ENCODE measurements at places on chromosomes 6 and 20.

DNA sequence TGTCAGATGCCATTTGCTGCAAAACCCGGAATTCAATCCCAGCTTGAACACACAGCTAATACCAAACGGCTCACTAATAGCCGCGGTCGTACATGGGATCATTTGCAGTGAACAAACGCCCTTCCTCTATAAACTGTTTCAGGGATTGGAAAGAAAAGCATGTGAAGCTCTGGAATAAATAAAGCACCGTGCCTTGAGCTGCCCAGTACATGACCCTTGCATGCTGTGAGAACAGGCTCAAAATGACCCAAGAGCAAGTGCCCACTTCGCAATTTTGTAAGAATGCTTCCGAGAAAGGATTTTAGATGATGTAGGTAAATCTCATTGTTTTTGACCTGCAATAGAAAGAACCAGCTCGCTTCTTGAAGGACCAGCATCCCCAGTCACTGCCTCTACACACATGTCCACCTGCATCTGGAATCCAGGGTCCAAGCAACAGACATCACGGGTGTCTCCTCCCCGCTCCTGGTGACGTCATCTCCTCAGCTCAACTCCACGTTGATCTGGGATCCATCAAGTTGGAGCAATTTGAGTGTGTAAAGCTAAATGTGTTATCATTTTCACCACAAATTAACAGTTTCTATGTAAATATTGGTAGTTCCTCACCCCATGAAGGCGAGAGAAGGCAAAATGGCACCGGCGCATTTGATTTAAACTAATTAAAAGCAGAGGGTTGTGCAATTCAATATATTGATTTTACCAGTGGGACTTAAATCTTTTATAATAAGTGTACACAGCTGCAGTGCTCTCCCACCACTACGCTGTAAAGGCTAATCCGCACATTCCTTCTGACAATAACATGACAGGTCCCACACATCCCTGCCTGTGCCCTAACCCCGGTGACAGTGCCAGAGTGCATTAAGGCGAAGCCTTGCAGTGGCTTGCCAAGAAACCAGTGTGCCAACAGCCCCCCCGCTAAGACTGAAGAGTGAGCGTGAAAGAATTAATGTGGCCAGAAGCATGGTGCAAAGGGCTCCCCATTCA lies 6.2 kb downstream of the BMP7 start:
- DNase-seq = no peak

DNA sequence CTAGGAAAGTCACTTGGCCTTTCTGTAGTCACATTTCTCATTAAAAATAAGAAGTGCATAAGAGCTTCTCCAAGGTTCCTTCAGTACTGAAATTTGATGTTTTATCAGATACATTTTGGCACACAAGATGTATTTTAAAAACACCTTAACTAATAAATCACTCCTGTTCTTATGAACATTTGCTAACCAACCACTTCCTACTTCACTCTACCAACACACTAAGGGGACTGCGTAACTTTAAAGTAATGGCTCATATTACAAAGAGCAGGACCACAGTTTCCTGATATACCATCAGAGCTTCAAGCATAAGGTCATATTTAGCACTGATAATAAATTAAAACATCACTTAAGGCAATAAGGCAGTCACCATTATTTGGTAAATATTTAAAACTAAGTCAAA lies 104.4 kb downstream of the RALGAPA2 start:
- DNase-seq = no peak

DNA sequence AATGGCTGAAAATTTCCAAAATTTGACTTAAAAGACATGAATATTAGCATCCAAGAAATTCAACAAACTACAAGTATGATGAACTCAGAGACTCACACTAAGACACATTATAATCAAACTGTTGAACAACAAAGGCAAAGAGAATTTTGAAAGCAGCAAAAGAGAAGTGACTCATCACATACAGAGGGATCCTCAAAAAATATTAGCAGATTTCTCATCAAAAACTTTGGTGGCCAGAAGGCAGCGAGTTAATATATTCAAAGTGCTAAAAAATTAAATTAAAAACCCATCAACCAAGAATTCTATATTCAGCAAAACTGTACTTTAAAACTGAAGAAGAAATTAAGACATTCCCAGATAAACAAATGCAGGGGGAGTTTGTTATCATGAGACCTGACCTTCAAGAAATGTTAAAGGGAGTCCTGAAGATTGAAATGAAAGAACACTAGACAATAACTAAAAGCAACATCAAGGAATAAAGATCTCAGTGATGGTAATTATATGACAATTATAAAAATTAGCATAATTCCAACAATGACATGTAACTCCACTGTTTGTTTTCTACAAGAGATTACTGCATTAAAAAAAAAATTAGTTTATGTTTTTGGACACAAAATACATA lies 150.0 kb downstream of the RNASET2 start:
- DNase-seq = no peak

DNA sequence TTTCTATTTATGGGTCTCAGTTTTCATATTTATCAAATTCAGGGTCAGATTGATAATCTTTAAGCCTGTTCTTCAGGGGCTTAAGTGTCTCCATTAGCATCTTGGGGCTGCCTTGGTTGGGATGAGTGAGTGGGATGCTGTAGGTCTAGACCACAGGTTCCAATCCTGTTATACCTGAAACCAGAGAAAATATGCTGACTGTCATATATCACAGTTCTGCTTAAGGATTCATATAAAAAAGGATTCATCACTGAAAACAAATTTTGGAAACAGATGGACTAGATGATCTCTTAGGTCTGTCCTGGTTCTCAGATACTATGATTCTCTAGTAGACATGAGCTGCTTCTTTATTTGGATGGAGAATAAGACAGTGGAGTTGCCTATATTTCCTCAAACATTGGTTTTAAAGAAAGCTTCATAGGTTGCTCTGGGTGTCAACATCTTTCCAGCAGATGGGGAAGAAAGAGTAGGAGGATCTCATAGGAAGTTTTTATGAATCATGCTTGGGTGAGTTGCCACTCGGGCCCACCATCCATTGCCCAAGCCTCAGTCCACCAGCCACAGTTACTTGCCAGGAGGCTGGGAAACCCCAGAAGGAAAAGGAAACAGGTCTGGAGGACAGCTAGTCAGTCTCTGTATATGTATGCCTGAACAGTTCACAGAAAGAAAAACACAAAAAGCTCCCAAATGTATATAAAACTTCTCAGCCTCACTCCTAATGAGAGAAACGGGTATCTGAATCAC lies 42.9 kb upstream of the MAP7 start:
- DNase-seq = no peak

DNA sequence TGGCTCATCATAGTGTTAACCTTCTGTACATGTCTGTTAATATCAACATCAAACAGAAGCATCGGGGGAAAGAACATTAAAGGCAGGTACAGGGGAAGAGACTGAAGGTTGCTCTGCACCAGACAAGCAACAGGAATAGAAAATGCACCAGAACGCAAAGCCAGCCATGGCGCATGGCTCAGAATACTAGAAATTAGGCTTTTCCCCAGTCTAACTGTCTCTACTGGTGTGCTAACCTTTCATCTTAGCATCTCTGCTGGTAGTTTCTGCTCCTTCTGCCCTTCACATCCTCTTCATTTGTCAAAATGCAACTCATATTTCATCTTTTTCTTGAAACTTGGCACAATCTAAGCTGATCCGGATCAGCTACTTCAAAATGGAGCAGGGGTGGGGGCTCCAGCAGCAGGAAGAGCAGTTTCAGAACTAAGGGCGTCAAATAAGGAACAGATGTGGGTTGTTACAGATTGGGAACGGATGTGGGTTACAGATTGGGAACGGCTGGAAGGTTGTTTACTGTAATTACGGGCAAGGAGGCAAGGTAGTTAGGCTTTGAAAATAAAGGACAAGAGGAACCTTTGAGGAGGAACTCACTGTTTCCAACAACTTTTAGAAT lies 13.1 kb upstream of the RNASET2 start:
- no peak for DNase-seq

DNA sequence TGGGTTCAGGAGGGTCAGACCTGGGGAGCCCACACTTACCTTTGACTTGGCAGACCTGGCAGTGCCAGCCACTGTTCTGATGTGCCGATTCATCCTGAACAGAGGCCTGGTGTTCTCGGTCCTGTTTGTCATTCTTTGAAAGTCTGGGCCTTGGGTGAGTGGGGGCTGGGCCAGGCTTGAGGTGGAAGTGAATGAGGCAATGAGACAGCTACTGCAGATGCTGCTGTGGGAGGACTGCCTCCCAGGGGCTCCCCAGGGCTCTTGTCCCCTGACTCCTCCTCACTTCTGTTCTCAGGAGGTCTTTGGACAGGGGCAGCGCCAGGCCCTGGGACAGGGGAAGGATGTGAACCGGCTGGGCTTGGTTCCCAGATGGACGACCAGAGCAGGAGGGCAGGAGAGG lies 5.6 kb upstream of the TREML4 start:
- no peak for DNase-seq

GRCh38 chr6:153140299-153140698 lies 9.2 kb upstream of the RGS17 start:
- no peak for DNase-seq

- DNase-seq = no peak
Measured at GRCh38 chr6:149114167-149114566, 203.3 kb upstream of the TAB2 start.

GRCh38 chr6:144211160-144211559 lies 60.8 kb downstream of the STX11 start:
- DNase-seq = no peak

GRCh38 chr6:122154912-122155575 lies 244.4 kb upstream of the HSF2 start:
- DNase-seq = no peak

DNA sequence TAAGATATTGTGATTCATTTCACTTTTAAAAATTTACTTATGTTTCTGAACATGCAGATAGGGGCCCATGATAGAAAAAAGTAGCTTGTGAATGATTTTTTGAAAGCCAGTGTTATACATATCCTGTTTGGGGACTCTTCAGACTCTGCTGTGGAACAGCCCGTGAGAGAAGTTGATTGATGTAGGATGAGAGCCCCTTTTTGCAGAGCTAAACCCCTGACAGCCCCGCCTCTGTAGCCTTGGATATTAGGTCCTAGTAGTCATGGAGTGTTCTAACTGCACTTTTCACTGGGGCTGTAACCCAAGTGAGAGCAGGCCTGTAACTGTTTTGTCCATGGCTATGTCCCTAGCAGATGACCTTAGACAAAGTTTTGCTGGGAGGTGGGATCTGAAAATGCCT lies 8.2 kb downstream of the TMEM200A start:
- no peak for DNase-seq

DNA sequence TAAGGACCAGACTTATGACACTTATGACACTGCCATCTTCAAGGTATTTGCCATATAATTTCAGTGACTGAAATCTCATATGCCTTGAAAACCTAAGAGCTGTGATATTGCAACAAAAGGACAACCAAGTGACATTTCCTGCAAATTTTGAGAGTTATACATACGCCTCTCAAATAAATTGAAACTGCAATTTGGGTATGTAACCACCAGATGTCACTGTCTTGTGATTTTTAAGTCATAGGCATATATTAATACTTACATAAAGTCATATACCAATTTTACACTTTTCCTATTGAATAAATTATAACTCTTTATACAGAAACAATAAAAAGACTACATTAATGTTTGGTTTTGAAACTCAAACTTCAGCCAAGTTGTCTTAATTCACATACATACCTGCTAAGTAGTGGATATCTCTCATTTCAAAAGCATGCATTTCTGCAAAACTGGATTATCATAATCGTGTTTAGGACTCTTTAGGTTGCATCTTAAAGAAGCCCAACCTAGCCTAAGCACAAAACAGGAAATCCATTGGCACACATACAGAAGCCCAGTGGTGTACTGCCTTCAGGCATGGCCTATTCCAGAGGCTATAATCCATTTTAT lies 180.2 kb downstream of the PACRG start:
- no peak for DNase-seq

GRCh38 chr6:105550955-105551620 lies 148.2 kb upstream of the PREP start:
- DNase-seq = no peak

GRCh38 chr6:130070792-130071191 lies 52.4 kb downstream of the L3MBTL3 start:
- DNase-seq = no peak

DNA sequence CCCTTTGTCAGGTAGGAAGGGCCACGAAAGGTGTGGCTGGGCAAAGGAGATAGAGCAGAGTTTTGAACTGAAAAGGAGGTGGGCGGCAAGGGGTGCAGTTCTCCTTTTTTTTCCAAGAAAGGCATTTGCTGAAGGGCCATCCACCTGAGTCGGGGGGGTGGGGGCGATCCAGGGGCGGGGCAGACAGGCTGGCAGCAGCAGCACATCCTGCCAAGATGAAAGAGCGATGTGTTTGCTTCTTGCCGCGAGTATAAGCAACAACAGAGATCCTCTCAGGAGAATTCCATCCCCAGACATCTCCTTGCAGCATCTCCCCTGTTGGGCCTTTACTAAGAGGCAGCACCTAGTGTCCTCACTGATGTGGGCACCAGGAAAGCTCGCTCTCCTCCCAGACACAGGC lies 516.5 kb downstream of the CD83 start:
- DNase-seq = no peak

DNA sequence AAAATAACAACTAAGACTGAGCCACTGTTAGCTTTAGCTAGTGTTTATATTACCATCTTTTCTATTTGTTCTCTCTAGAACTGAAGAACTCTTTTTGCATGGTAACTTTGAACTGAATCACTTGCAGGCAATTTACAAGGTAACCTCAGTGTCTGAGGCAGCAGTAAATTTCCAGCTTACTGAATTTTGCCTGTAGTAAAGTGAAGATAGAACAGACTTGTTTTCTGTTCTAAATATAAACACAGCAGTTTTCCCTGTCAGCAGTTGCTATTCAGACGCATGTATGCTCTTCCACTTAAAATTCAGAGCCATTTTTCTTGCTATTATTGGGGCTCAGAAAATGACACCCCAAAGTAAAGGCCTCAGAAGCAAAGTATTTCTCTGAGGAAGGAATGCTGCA lies 974.0 kb upstream of the GJE1 start:
- no peak for DNase-seq

DNA sequence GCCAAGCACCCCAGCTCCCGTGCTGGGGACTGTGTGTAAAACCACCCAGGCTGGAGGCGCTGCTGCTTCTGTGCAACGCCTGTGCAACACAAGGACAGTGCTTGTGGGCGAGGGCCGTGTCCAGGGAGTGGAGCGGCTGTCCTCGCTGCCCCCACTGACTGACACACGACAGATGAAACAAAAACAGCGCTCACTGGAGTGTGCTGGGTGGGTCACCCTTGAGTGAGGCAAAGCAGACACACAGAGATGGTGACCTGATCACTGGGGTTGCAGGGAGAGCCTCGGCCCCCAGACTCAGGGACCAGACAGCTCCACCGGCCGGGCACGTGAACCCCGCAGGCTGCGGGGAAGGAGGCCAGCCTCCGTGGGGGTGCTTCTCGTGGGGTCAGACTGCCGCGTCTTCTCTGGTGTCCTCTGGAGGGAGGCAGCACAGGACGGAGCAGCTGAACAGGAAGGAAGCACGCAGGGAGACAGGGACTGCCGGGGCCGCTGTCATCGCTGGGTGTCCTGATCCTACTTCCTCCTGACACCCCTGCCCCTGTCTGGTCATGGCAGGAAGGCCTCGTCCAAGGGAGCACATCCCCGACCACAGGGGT lies 75.9 kb upstream of the CST7 start:
- DNase-seq = no peak

DNA sequence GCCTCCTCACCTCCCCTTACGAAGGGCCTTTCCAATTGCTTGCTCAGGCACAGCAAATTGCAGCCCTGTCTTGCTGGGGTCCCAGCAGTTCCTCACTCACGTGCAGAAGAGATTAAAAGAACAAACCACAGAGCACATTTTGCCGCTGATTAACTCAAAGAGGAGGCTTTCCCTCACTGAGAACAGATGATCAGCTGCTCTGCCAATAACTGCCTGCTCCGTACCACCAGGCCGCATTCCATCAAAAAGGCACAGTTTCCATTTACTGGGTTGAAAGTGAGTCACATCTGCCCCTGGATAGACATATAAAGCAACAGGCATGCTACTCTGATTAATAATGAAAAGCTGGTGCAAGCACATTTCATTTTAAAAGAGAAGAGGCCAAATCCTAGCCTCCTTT lies 446.8 kb downstream of the PTPRT start:
- DNase-seq = no peak
